ENCODE measurements at places on chromosomes 7 and 10.

DNA sequence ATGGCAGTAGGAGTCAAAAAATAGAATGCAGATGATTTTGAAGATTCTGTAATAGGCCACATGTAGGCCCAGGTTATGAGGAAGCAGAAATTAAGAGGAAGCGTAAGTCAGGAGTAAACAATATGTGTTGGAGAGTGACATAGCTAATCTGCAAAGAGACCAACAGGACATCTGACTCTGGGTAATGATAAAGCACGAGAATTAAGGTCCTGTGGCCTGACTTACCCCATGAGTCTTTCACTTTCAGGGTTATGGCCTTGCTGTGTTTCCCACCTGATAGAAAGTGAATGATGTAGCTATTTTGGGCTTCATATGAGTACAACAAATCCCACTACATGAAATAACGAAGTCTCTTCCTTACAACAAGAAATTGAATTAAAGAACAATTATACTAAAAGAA lies 393.0 kb downstream of the MAGI2 start:
- DNase-seq = no peak

DNA sequence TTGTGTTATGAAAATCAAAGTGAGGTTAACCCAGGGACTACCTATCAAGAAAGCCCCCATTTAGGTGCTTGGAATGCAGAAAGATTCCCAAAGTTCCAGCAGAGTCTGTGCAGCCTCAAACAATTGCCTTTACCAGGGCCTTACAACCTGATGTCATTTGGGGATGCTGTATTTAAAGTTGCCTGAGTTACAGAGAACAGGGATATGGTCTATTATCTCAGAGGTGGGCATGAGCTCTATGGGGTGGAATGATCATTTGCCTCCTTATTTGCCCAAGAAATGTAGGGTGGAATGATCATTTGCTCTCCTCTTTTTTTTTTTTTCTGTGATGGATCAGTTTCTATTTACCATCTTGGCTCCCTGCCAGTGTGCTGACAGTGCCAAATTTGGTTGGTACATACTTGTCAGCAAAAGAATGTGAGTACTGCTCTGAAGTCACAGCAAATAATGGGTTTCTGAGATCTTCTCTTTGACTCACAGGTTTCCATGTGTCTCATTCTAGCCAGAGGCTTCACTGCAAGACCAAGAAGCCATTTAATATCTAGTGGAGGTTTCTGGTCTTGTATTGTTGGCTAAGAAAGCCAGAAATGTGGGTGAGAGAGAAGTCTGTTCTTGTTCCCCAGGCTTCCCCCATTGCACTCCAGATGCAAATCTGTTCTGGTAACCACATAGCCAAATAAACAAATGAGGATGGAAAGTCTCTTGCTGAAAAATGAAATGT lies 45.5 kb upstream of the ZNRF2 start:
- peak; percentile 51 for DNase-seq

DNA sequence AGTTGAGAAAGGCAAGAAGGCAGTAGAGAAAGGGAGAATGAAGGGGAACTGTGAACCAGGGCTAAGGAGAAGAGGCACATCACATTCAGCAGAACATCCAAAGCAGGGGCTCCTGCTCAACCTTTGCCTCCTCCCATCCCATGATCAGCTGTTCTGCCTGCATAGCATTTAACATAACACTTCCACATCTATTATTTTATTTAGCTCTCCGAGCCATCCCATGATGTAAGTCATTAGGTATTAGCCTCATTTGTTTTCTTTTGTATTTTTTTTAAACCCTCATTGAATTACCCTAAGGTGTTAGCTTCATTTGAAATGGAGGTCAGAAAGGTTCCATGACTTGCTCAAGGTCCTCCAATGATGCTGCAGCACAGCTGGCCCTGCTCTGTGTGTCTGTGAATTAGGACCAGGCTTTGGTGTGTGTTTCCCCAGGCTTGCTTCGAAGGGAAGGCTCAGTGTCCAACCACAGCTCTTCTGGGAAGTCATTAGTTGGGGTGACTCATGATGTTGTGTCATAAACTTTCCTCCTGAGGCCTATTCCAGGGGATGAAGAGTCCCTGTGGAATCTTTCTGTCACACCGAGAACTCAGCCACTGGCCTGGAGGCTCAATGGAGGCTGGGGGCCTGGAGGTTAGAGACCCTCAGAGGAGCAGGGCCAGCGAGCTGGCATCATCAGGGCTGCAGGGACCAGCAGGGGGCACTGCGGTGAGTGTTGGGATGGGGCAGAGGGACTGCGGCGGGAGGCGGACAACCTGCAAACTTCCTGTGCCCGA lies 16.5 kb downstream of the NPFFR1 start:
- peak; percentile 97 for DNase-seq

GRCh38 chr10:18406136-18406535 lies 245.3 kb downstream of the NSUN6 start:
- no peak for DNase-seq

DNA sequence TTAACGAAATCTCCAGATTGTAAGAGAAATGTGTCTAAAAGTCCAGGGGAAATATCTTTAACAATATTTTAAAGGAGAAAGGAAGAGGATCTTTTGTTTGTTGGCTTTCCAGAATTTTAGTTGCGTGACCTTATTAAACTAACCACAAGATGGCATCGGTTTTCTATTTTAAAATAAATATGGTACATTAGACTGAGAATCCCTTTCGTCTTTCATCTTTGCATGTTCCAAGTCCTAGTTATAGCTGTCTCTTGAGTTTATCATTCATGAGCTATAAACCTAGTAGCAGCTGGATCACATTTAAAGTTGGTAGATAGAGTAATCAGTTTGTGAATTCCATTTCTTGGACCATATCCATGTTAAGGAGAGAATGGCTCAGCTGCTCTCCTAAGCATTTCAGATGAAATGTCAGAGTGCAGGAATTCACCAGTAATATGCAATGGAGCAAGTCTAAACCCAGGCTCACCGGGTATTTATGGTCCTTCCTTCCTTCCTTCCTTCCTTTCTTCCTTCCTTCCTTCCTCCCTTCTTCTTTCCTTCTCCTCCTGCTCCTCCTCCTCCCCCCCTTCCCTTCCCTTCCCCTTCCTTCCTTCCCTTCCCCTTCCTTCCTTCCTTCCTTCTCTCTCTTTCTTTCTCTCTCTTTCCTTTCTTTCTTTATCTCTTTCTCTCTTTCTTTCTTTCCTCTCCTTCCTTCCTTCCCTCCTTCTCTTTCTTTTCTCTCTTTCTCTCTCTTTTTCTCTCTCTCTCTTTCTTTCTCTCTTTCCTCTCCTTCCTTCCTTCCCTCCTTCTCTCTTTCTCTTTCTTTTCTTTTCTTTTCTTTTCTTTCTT lies 57.8 kb upstream of the RAB18 start:
- DNase-seq = peak; percentile 39

- DNase-seq = no peak
Measured at GRCh38 chr10:21700474-21700873, 166.4 kb downstream of the MLLT10 start.

DNA sequence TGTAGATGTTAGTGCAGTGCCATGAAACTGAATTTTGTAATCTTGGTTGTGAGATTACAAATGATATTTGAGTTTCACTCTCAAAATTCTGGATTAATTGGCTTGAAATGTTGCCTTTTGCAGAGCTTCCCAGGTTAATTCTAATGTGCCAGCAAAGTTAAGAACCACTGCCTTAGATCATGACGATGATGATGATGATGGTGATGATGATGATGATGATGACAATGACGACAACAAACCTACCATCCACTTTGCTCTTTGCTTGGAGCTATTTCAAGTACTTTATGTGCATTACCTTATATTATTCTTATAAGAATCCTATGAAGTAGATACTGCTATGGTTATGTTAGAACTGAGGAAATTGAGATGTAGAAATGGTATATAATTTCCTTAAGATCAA lies 261.6 kb downstream of the CNTNAP2 start:
- no peak for DNase-seq

DNA sequence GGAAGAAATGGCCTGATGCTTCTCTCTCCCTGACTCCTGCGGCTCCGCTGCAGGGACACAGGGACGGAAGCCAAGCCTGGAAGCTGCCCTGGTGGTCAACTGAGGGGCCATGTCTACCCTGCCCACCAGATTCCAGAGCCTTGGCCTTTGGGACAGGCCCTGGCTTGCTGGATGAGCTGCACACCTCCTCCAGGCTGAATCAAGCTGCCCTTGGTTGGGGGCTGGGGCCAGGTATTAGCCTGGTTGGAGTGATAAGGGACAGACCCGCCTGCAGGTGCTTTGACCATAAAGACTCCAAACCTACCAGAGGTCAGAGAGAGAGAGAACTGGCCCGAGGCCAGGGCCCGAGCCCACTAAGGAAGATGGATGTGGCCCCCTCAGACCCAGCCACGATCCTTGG lies 30.1 kb downstream of the CRHR2 start:
- DNase-seq = no peak

DNA sequence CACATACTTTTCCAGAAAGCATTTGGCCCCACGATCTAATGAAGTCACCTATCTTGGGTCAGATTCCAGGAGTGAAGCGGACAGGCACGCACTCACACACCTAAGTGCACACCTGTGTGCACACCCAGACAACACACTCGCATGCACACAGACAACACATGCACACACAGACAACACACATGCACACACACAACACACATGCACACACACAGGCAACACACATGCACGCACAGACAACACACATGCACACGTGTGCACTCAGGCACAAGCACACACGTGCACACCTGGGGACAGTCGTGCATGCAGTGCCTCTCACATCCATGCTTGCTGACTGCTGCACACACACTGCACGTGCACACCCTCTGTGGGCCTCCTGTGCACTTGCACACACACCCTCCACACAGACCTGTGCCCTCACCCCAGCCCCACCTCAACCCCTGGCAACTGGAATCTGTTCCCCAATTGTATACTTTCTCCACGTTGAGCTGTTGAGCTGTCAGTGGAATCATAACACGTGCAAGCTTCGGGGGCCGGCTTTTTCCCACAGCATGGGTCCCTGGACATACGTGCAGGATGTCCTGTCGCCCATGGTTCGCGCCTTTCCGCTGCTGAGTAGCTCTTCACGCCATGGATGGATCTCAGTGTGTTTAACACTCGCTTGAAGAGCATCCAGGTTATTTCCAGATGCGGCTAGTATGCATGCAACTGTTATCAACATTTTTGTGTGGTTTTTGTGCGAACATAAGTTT lies 55.3 kb upstream of the CFAP46 start:
- no peak for DNase-seq

- DNase-seq = no peak
Measured at GRCh38 chr7:91142743-91143142, 121.5 kb upstream of the FZD1 start.

DNA sequence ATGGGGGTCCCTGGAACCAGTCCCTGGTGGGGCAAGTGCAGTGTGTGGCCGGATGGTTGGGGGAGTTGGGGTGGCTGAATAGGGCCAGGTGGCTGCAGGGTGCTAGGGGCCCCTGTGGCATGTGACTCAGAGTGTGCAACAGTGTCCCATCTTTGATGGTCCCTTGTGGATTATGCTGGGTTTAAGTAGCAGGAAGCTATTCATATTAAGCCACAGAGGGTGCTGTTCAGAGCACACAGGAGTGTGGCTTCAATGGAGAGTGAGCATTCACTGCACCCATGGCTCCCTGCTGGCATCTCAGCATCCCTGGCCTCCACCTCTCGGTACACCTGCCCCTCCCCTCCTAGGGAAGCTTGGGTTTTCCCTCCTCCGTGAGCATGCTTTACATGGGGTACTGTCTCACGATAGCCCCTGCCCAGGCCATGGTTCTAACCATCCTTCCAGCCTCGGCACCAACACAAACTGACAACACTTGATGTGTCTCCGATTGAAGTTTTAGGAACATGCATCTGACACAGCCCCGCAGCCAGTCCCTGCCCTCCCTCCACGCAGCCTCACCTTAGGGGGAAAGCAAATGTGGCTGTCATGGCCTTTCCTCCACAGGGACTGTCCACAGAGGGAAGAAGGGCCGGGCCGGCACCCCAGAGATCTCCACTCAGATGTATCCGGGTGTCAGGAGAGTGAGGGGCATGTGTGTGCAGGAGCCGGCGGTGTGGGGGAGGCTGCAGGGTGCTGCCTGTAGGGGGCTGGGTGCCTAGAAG lies 30.4 kb upstream of the PPIF start:
- peak; percentile 31 for DNase-seq

- DNase-seq = no peak
Measured at GRCh38 chr7:119640861-119641260, 632.1 kb upstream of the KCND2 start.

All from fibroblast of skin of right biceps (primary cell).